Vagina (tissue), 2 donors: ENCODE measurements at places on chromosomes 3 and 15.
A peak's percentile ranks its signal among the peaks of the same experiment; 100 is the strongest.

- no peak overlapping the region for H3K27ac ChIP-seq
- H3K27me3 ChIP-seq = no peaks in the 10 kb centered on the region
- H3K4me3 ChIP-seq = no peak overlapping the region
- H3K36me3 ChIP-seq = no peaks in the 10 kb centered on the region
Measured at GRCh38 chr15:74229686-74230085, 6.4 kb upstream of the CCDC33 start.

DNA sequence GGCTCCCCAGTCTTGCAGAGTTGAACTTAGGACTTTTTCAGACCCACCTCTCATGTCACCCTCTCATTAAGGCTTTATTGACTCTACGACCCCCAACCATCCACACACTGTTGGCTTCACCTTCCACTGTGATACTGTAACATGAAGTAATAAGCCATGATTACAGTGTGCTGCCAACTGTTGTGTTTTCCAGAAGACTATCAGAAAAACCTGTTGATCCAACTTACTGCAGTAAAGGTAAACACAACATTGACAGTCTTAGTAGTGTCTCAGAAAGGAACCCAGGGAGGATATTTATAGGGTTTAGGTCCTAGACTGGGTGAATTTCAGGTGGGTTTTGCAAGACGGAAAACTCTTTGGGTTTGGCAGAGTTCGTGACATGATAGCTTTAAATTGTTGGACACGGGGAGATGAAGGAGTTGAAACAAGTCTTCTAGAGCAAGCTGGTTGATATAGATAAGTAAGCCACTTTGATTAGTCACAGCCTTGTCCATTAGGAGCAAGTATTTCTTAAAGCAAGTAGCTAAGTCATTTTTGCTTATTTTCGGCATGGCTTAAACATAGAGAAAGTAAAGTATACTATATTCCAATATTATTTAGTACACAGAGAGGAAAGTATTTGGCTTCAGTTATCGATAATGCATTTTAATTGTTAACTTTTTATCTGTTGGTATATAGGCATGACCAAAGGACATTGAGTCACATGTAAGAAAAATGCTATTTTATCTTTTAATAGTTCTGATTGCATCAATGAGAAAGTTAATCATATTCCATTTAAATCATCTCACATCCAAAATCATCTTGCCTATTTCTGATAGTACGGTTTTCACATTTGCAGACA lies 2.4 kb upstream of the COL6A5 start:
- H3K27me3 ChIP-seq = no peaks in the 10 kb centered on the region
- no peak overlapping the region for H3K27ac ChIP-seq
- no peaks in the 10 kb centered on the region for H3K36me3 ChIP-seq
- H3K4me3 ChIP-seq = no peak overlapping the region
- DNase-seq = no peak
- H3K4me1 ChIP-seq = peaks cover 7% of the 10 kb centered on the region

DNA sequence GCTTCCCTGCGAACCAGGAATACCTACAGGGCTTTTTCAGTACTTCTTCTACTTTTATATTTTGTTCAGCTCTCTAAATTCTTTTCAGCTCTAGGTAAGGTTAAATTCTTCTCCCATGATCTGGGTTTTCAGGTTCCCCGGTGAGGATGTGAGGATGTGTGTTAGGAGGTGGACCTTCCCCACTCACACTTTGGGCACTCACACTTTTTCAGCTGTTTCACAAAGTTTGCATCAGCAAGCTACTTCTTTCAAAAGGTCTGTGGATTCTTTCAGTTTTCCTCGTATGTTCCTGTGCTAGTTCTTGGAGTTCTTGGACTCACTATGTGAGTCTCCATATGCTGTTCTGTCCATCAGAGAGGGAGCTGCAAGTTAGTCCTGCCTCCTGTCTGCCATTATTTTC lies 13.9 kb upstream of the OR5K2 start:
- no peak for DNase-seq
- no peaks in the 10 kb centered on the region for H3K27me3 ChIP-seq
- H3K27ac ChIP-seq = no peak overlapping the region
- no peaks in the 10 kb centered on the region for H3K36me3 ChIP-seq

DNA sequence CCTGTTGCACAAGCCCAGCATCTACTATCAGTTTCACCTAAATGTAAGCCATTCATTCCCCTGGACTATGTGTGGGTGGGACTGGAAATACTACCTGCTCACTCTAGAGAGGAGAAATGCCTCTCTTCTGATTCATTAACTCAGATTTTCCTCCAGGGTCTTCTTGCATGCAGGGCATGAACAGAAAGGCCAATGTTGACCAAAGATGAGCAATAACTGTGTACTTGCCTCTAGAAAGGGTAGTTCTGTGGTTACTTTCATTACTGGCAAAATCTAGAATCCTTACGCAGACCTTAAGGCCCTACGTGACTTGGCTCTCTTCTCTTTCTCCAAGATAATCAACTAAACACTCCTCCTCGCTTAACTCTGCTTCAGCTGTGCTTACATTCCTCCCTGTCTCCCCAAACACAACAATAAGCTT lies 81.4 kb upstream of the PSMD6 start:
- peak; percentile 18 for DNase-seq
- H3K4me1 ChIP-seq = peaks cover 27% of the 10 kb centered on the region
- H3K4me3 ChIP-seq = no peak overlapping the region
- no peaks in the 10 kb centered on the region for H3K36me3 ChIP-seq
- no peak overlapping the region for H3K27ac ChIP-seq

DNA sequence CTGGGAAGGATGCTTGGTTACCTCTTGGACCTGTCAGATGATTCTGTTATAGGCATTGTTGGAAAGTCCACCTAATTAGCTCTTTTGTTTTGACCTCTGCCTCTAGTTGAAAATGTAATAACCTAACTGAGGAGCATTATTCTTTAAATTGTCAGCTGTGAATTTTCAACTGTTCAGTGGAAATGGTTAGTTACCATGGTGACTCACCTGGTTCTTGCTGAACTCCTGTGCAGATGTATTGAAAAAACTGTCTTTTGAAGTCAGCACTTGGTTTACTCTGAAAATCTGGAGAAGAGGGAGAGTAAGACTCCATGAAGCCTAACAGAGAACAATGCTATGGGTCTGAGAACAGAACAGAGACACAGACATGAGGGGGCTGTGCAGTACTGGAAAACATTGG lies 72.0 kb downstream of the LARS2 start:
- H3K27ac ChIP-seq = no peak overlapping the region
- H3K27me3 ChIP-seq = no peaks in the 10 kb centered on the region
- H3K36me3 ChIP-seq = no peaks in the 10 kb centered on the region
- H3K4me1 ChIP-seq = no peaks in the 10 kb centered on the region

- H3K4me3 ChIP-seq = no peak overlapping the region
- H3K4me1 ChIP-seq = peaks cover 4% of the 10 kb centered on the region
- no peaks in the 10 kb centered on the region for H3K36me3 ChIP-seq
- no peak overlapping the region for H3K27ac ChIP-seq
- no peak for DNase-seq
Measured at GRCh38 chr3:119359476-119360326, 65.5 kb downstream of the ARHGAP31 start.

DNA sequence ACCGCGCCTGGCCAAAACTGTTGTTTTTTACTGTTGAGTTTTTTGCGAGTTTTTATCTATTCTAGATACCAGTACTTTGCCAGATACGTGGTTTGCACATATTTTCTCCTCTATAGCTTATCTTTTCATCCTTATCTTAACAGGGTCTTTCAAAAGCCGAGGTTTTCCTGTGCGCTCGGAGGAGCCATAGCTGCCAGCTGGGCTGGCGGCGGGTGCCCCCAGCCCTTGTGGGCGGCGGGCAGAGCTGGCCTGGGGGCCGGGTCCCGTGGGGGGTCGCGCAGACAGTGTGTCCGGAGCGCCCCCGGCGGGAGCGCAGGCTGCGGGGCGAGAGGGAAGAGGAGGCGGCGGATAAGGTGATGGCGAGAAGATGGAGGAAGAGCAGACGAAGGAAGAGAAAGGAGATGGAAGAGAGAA lies 11.1 kb upstream of the EIF4A2 start:
- H3K36me3 ChIP-seq = no peaks in the 10 kb centered on the region
- H3K4me1 ChIP-seq = peaks cover 13% of the 10 kb centered on the region
- peak overlapping the region; percentile 44 for H3K4me3 ChIP-seq
- no peak for DNase-seq
- no peaks in the 10 kb centered on the region for H3K27me3 ChIP-seq

- no peaks in the 10 kb centered on the region for H3K27me3 ChIP-seq
- no peaks in the 10 kb centered on the region for H3K4me1 ChIP-seq
- H3K4me3 ChIP-seq = no peak overlapping the region
- H3K27ac ChIP-seq = no peak overlapping the region
- DNase-seq = no peak
Measured at GRCh38 chr3:177314897-177315296, 117.6 kb upstream of the TBL1XR1 start.
